ENCODE measurements at places on chromosomes 2 and 18. TPM values are rescaled to one million over a fixed set of nuclear protein-coding genes. Genes with fewer than 3 reads are reported as not detected.
A peak's percentile ranks its signal among the peaks of the same experiment; 100 is the strongest.

DNA sequence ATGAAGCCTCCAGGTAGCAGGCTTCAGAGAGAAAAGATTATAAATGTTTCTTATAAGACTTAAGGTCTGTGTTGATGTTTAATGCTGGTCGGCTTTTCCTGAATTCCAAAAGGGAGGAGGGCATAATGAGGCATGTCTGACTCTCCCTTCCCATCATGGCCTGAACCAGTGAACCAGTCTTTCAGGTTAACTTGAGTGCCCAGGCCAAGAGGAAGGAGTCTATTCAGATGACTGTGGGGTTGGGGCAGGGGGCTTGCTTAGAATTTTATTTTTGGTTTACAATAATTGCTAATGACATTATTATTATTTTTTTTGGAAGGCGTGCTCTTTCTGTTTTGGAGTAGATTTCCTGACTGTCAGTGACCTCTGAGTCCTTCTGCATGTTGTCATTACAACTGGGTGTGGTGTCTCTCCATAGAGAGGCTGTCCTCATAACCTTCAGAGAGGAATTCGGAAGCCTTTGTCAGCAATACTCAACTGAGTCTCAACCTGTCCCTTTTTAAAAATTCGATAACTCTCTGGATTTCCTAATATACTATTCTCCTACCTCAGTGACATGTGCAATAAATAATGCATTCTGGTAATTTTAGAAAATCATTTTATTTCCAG, 275.1 kb upstream of the CXCR4 start:
- no peak for DNase-seq

DNA sequence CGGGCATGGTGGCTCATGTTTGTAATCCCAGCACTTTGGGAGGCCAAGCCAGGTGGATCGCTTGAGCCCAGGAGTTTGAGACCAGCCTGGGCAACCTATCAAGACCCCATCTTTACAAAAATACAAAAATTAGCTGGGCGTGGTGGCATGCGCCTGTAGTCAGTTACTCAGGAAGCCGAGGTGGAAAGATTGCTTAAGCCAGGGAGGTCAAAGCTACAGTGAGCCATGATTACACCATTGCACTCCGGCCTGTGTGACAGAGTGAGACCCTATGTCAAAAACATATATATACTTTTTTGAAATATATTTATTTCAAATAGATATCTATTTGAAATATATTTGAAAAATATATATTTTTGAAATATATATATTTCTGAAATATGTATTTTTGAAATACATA, 10.9 kb downstream of the OSBPL1A start:
- DNase-seq, result no peak

DNA sequence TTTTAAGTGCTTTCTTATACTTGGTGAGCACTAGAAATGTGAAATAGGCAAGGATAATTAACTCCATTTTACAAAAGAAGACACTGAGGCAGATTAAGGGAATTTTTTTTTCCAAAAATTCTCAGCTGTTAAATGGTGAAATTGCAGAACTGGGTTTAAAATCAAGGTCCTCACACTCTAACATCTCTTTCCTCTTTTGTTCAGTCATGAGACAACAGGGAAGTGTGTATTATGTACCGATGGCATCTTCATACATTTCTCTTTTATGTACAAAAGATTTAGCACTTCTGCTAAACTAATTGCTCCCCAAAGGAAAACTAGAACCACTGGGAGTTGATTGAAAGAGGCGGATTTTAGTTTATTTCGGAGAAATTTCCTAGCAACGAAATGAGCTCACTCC, 203.0 kb downstream of the SETBP1 start:
- DNase-seq, result no peak

Gene CCDC102B
- 6.5 TPM for total RNA-seq

- DNase-seq, result no peak
Measured at GRCh38 chr2:85277416-85278158, 50.2 kb downstream of the TGOLN2 start.

GRCh38 chr18:51195451-51196117, 1.9 kb downstream of the MEX3C start:
- peak; percentile 17 for DNase-seq

DNA sequence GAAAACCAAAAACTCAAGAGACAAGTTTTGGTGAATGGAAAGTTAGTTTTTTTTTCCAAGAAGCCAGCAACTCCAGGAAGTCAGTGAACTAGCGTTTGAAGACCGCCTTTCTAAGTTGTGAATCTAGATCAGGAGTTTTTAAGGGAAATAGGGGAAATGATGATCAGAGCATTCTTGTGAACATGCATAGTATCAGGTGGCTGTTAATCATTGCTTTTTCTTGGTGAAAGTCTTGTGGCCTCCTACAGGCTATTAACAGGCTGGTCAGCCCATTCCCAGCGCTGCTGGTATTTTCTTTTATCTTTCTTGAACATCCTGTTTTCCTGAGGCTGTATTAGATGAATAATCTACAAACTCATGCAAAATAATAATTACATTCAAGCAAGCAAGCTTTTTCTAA, 155.8 kb downstream of the PTPRM start:
- no peak for DNase-seq

Gene APCDD1
- 49.8 TPM for total RNA-seq

- DNase-seq, result no peak
Measured at GRCh38 chr2:47945046-47945781, 38.9 kb upstream of the FBXO11 start.

- DNase-seq, result peak; percentile 35
Measured at GRCh38 chr2:128178650-128179460, 87.9 kb downstream of the UGGT1 start.

DNA sequence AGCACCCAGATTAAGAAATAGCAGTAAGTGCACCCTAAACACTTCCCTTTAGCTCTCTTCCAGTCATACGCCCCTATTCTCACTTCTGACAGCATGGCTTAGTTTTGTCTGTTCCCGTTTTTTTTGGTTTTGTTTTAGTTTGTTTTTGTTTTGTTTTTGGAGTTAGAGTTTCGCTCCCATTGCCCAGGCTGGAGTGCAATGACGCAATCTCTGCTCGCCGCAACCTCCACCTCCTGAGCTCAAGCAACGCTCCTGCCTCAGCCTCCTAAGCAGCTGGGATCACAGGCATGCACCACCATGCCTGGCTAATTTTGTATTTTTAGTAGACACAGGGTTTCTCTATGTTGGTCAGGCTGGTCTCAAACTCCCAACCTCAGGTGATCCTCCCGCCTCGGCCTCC, 2067.7 kb downstream of the SUCLG1 start:
- DNase-seq, result no peak

Gene ACMSD
- not detected for total RNA-seq

DNA sequence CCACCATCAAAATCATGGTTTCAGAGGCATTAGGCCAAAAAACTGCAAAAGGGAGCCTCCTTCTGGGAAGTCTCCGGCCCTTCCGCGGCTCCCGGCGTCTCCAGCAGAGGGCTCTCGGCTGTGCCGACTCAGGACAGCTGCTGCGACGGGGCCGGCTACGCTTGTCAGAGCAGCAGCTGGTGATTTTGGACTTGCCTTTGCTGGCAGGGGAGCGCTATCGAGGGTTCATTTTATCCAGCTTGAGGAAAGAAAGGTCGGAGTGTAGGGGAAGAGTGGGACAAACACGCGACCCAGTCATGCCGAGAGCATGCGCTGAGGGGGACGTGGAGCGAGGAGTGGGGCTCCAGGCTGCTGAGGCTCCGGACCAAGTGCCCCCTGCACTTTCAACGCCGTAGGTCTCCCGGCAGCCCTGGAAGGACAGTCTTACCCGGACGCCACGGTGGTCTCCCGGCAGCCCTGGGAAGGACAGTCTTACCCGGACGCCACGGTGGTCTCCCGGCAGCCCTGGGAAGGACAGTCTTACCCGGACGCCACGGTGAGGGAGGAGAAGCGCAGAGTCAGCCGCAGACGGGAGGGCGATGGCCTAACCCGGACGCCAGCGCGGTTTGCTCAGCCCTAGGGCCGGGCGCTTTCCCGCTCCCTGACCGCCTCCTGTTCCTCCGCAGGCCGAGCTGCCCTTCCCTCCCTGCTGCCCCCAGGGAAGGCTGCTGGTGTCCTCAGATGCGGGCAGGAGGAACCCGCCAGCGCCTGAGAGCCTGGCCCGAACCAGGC, 21.7 kb downstream of the DDX18 start:
- DNase-seq, result peak; percentile 77

DNA sequence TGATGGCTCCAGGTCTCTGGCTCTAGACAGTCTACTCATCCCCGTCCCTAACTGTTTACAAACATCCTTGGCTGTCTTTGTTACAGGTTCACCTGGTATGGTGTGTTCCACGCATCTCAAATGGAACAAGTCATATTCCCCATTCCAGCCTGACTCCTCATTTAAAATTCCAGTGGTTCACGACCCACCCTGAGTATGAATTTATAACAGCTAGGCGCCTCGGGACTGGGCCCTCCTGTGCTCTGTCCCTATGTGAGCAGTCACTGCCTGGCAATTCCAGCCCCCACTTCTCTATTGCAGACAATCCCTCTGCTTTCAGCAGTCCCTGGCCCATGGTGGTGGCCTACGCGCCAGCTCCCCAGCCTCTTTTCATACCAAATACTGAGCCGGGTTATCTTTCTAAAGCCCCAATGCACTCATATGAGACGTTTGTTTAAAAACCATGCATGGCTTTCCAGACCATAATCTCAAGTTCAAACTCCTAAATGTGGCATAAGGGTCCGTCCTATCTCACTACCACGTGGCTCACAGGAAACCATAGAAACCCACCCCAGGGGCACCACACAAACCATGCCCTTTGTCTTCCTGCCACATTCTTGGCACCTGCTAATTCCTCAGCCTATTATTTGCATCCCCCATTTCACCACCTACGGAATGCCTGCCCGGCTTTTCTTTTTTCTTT, 1.6 kb downstream of the SERPINB8 start:
- DNase-seq, result no peak

DNA sequence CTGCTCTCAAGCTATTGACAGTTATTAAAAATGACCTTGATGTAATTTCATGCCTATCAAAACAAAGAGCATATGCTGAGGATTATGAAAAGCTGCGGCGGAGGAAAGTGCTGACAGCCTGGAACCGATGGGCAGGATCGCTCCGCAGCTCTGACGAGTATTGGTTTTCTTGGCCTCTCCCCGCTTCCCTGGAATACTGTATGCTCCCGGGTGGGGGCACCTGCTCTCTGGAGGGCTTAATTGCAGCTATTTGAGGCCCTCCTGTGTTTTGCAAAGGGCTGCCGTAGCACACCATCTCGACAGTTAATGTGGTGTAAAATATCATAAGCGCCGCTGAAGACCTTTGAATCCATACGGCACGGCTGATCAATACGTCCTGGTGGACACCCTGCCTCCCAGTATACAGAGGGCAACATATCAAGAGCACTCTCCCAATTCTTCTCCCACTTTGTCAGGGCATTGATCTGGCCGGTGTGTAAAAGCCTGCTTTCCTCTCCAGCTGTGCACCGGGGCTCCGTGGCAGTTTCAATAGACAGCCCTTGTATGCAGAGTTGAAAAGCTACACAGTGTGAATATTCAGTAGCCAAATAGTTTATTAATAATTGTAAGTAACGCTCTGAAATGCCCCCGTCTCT, 662.4 kb downstream of the GALR1 start:
- no peak for DNase-seq

Gene OTOS
- not detected for total RNA-seq

- no peak for DNase-seq
Measured at GRCh38 chr2:201661366-201661765, 18.1 kb upstream of the TMEM237 start.

Gene RAB6C
- total RNA-seq, result not detected

Gene ACADL
- total RNA-seq, result not detected

Gene BOK
- 8.7 TPM for total RNA-seq

Gene CYRIA
- total RNA-seq, result 10.2 TPM

DNA sequence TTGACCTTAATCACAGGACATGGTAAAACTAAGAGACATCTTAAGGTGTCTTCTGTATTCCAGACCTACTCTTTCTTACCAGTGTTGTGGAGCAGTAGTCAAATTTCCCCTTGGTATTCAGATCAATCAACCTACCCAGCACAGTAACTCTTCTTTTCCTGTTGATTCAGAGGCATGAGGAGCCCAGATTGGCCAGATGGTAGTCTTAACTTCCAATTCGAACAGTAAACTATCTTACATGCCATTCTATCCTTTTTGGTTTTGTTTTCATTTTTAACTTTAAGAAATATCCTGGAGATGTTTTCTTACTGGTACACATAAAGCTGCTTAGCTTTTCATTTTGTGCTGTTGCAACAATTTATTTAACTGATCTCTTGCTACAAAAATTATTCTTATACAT, 630.3 kb upstream of the PKDCC start:
- no peak for DNase-seq

Gene ROCK2
- total RNA-seq, result 53.7 TPM

Gene POTEC
- not detected for total RNA-seq

Gene NGEF
- total RNA-seq, result 0.96 TPM

Gene IGFBP2
- 366 TPM for total RNA-seq

GRCh38 chr2:172160839-172161238, 58.1 kb upstream of the DLX2 start:
- DNase-seq, result no peak

- no peak for DNase-seq
Measured at GRCh38 chr2:120601566-120601965, 134.1 kb upstream of the GLI2 start.

DNA sequence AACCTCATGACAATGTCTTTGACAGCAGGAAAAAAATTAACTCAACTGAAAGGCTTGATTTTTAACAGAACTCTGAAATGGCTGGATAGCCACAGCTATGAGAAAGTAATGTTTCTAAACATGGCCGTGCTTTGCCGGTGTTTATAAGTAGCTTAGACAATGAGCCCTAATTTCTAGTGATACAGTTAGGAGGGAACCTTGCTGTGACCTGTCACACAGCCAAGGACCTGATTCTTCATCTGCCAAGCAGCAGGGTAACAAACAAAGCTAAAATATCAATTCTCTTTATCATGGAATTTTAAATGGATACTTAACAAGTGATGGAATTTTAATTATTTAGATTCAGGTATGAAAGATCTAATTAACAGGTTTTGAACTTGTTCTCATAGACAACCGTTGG, 24.3 kb upstream of the DYNC2LI1 start:
- no peak for DNase-seq

GRCh38 chr18:44895176-44895798, 214.6 kb downstream of the SETBP1 start:
- no peak for DNase-seq

GRCh38 chr2:157504623-157505022, 60.7 kb upstream of the CYTIP start:
- DNase-seq, result no peak

GRCh38 chr2:144194326-144195071, 325.4 kb downstream of the ZEB2 start:
- DNase-seq, result no peak

DNA sequence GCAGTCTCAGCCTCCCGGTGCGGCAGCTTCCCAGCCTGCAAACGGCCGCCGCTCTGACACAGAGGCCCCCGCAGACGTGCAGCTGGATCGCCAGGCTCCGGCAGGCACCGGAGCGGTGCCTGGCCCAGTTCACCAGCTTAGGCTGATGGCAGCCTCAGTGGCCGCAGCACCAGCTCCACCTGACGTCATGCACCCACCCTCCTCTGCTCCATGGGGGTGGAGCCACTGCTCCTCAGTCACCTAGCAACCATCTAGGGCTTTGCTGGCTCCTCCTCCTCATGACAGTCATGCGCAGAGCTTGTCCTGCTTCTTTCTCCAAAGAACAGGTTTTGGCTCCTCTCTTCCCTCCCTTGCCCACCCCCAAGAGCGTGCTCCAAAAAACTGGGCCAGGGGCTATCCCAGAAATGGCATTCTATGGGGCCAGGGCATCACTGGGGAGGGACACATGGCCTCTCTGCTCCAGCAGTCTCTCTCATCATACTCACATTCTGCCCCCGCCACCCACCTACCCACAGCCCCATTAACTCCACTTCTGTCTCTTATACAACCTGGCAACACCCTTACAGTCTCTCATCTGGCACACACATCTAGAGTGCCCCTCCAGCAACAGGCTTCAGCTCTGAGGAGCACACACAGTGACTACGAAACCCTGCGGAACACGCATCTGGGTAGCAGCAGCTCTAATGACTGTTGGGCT, 5.5 kb downstream of the DCTN1 start:
- DNase-seq, result peak; percentile 55
